ENCODE measurements at places on chromosomes 1 and 21.

DNA sequence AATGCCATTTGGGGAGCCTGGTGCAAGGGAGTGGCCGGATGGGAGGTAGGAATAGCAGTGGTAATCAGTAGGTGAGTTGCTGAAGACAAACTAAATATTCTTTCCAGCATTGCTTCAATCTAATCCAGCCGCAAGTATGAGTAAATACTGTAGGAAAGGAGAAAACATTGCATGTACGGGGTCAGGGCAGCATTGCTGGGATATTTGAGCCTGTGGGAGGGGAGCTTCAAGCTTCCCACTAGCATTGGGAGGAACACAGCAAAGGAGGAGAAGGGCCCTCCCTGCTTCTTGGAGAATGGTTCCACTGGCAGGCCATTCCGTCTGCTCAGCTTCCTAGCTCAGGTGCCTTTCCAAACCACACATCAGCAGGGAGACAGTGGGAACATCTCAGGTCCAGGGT is 15.2 kb downstream of the CAPN2 start:
- DNase-seq: no peak

- no peak for DNase-seq
Observed at GRCh38 chr1:247359559-247359958, 27.9 kb upstream of the ZNF496 start.

- DNase-seq: no peak
Observed at GRCh38 chr1:184270556-184270955, 116.3 kb upstream of the C1orf21 start.

GRCh38 chr1:210690236-210690635 is 361.5 kb downstream of the HHAT start:
- DNase-seq: no peak

DNA sequence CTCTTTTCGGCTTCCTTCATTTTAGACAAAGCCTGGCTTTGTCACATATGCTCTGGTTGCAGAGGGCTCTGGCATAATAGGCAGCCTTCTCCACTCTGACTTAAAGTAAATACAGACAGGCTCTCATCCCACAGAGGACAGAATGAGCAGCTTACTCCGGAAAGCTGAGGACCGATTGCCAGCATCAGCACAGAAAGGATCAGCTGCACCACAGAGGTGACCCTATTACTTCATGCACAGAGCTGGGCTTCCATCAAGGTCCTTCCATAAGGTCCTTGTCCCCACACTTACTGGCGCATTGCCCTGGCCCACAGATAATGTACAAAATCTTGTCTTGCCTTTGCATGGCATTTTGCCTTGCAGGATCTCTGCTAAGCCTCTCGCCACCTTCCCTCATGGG is 67.6 kb downstream of the SEC16B start:
- DNase-seq: no peak
